ENCODE measurements at places on chromosomes 6 and 20.

DNA sequence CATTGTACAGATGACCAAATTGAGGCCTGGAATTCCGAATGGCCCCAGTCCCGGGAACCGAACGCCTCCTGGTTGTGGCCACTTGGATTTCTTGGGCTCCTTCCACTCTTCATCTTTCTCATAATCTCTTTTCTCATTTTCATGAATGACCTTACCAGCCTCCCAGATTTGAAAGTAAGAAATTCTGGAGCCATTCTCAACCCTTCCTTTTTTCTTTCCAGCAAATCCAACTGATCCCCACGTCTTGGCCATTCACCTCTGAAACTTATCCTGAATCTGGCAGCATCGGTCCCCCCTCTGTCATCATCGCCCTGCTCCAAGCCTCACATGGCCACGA is 5.9 kb upstream of the SLC12A5 start:
- DNase-seq, result no peak

DNA sequence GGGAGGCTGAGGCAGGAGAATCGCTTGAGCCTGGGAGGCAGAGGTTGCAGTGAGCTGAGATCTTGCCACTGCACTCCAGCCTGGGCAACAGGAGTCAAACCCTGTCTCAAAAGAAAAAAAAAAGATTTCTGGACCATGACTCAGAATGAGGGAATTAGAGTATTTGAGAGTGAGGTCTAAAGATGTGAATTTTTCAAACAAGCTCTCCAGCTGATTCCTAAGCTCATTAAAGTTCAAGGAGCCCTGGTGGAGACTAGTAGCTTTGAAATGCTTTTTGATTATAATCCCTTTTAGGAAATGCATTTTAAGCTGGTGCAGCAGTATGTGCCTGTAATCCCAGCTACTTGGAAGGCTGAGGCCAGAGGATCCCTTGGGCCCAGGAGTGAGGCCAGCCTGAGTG is 21.8 kb upstream of the SRF start:
- no peak for DNase-seq

DNA sequence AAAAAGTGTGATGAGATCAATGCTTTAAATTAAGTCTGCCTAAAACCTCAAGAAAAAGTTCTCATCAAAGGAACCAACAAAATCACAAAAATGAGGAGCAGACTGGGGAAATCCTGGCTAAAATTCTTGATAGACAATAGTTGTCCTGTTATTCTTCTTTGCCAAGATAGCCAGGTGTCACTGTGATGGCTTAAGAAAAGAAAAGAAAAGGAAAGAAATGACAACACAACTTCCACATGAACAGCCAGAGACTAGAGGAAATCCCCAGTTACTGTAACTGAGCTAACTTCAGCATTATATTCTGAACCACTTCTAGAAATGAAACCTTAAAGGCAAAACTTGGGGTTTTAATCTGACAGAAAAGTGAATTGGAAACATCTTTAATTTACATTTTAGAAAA is 129.6 kb downstream of the CD24 start:
- DNase-seq, result no peak

- no peak for DNase-seq
Observed at GRCh38 chr6:150891888-150892485, 26.5 kb downstream of the MTHFD1L start.

GRCh38 chr6:33205191-33206026 is 954 bp downstream of the HSD17B8 start:
- DNase-seq, result peak; percentile 26

DNA sequence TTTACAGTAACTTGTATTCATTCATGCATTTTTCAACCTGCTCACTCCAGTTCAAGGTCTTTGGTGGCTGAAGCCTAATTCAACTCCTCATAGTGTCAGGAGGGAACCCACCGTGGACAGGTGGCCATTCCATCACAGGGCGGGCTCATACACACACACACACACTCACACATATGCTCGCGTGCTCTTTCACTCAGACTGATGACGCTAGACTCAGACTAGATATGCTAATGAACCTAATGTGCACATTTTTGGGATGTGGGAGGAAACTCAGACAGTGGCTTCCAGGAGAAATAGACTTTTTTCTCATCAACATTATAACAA is 56.7 kb downstream of the TRIM27 start:
- DNase-seq, result no peak

Measured in GM04503 (cell line).